Fibroblast of skin of scalp (primary cell): ENCODE measurements at places on chromosomes 4 and X.

- DNase-seq, result peak; percentile 39
Observed at GRCh38 chrX:79080141-79080540, 64.3 kb upstream of the GPR174 start.

DNA sequence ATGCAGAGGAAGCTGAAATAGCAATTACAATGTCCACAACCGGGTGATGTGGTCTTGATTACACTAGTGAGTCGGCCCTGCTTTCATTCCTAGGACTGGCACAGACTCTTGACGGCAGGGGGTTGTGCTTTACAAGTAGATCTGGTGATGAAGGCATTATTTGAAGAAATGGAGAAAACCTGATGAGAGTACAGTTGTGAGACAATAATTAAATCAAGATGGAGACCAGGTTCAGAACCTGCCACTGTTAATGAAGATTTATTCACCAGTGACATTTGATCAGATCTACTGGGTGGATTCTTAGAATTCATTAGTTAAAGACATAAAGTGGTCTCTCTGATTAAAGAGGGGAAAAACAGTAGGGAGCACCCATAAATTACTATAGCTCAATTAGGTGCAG is 747.2 kb downstream of the STPG2 start:
- DNase-seq, result no peak

DNA sequence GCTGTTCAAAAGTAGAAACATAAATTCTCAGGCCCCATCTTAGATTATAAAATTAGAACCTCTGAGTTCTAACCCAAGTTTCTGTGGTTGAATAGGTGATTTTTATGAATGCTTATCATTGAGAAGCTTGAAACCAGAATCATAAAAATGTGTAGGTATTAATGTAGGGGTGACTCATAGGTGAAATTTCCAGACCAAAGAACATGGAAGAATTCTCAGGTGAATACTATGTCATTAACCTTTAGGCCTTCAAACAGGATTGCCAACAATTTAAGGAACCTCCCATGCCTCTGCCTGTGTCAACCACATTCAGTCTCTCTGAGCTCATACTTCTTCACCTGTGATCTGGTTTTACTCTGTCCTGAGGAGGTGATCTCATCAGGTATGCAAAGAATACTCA is 177.8 kb downstream of the NPFFR2 start:
- DNase-seq, result no peak

GRCh38 chr4:14496408-14496807 is 505.9 kb upstream of the CPEB2 start:
- DNase-seq, result no peak
